Posterior vena cava (tissue), 2 donors: ENCODE measurements at places on chromosomes 11 and 22.

DNA sequence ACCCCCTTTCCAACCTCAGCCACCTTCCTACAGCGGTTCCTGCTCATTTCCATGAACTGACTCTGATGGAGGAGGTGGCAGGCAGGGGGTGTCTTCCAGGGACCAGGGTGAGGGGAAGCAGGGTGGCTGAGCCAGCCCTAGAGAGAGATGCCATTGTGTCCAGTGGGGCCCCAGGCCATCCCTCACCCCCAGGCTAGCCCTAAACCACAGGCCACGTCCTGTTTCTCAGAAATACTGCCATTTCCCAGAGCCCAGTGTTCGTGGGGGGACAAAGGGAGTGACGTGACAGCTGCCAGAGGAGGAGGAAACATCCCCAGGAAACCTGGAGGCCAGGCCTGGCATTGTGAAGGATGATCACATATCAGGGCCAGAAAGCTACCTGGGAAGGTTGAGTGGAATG, 39.5 kb downstream of the CHRDL2 start:
- no peak for DNase-seq

DNA sequence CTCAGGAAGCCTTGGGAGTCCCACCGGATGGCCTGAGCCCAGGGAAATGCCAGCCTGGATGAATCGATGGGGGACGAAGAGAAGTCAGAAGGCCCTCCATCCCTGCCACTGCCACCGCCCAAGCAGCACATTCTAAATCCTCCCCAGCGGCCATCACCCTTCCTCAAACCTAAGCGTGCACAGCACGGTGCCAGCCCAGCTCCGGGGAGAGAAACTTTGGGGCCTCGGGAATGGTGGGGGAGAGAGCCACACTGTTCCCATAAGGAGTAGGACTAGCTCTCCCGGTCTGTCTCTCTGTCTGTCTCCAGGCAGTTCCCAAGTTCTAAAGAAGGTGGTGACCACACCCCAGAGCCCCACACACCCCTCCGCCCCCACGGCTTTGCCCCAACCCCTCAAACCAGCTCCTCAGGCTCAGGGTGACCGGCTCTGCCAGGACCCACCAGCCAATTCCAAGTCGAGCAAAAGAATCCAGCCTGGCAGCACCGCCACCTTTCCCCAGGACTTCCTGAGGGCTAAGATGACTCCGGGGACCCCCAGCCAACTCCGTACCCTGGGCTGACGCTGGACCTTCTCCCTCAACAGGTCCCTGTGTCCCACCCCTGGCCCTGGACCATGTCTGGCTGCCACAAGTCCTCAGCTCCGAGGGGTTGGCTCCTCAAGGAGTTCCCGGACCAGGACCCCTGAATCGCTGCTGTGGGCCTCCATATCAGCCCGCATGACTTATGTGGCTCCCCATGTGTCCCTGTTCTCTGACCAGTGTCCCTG, 2.7 kb downstream of the AHNAK start:
- no peak for DNase-seq

DNA sequence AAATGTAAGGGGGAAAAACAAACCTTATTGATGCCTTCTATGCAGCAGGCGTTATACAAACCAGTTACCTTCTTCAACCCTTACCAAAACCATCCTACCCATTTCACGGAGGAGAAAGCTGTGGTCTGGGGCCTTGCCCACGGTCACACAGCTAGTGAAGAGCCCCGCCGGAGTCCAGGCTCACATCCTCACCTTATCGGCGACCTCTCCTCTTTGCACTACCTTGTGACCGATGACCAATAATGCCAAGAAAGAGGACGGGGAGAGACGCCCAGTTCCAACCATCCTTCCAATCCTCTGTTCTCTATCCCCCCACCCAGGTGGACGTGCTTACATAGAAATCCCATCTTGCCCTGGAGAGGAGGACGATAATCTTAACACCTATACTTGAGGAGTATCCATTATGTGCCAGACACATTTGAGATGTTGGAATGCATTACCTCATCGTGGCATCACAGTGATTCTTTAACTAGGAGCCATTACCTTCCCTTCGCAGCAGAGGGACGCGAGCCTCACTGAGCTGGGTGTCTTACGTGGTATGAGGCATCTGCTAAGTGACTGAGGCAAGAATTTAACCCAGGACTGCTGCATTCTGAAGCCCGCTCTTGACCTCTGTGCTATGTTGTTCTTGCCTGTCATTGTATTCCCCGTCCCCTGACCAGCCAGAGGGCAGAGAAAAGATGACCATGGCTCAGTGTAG, 253.7 kb upstream of the B3GAT1 start:
- DNase-seq, result peak; percentile 23

DNA sequence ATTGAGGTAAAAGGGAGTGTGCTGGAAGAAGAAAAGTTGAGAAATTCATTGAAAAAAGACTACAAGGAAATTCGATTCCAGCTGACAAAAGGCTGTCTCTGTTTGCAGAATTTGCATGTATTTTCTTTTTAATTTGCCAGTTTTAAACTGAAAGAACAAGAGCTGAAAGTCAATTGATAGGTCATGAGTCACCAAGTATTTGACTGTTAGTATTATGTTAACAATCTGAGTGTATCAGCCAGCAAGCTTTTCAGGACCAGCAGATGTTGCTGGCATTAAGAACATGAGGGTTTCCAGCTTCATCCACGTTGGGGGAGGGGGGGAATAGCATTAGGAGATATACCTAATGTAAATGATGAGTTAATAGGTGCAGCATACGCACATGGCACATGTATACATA, 726.7 kb downstream of the METTL15 start:
- DNase-seq, result no peak

DNA sequence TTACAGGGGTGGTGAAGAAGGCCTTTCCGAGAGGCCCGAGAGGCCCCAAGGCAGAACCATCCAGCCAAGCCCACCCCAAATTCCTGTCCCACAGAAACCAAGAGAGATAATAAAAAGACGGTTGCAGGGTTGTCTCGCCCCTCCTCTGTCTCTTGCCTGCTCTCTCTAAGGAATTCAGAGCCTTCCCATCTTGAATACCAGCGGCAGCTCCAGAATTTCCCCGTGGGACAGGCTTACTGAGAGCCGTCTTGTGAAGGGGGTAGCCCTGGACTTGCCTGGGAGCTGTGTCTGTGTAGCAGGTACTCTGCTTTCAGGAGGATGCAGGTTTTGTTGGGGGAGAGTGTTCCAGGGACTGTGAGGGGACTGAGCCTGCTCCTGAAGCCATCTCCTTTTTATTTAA, 9.6 kb upstream of the EIF3D start:
- no peak for DNase-seq

DNA sequence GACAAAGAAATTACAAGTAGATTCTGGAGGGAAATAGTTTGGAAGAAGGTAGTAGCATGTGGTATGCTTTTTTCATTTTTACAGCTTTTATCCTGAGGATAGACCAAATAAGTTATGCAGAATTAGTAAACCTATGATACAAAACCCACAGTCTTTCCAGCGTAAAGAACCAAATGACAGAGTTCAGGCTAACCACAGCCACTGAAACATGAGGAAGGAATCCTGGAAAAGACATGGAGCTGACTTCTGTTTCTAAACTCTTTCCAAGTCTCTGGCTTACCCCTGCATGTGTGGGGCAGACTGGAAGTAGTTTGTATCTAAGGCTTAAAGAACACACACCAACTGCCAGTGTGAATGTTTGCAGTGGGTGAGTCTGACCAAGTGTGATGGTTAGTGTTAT, 258.4 kb upstream of the TENM4 start:
- DNase-seq, result no peak

- DNase-seq, result no peak
These were observed 7.6 kb upstream of the C11orf96 start for GRCh38 chr11:43934601-43935423.

GRCh38 chr11:83709434-83709833, 423.3 kb upstream of the CCDC90B start:
- no peak for DNase-seq

GRCh38 chr11:75689863-75690609, 21.2 kb upstream of the MAP6 start:
- DNase-seq, result no peak

DNA sequence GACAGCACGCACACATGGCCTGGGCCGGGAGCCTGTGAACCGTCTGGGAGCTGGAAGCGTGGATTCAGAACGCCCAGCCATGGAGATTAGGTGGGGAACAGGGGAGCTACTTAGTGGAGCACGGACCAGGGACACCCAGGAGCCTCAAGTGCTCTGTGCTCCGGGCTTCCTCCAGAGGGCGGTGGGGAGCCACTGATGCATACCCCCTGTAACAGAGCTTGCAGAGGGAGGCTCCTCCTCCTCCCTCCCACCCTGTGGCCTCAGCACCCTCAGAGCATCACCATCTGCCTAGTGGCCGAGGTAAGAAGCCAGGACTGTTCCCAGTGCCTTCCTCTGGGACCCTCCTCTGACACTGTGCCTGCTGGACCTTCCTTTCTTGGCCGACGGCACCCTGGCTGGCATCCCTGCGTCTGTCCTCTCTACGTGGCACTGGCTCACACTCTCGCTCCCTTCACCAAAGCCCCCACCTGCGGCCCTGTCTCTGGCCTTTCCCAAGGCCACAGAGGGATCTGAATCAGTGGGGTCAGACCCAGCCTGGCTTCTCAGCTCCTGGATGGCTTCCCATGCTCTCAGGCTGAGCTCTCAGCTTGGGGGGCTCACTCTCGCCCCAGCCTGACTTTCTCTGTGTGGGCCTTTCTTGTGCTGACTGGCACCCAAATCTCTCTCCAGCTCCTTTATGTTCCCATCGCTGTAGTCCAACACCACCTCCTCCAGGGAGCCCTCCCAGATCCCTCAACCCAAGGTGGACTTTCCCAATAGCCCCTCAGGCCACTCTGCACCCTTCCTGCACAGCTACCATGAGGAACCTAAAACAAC, 780.9 kb downstream of the BRD1 start:
- peak; percentile 64 for DNase-seq

GRCh38 chr11:26964339-26964738, 29.6 kb upstream of the FIBIN start:
- no peak for DNase-seq

DNA sequence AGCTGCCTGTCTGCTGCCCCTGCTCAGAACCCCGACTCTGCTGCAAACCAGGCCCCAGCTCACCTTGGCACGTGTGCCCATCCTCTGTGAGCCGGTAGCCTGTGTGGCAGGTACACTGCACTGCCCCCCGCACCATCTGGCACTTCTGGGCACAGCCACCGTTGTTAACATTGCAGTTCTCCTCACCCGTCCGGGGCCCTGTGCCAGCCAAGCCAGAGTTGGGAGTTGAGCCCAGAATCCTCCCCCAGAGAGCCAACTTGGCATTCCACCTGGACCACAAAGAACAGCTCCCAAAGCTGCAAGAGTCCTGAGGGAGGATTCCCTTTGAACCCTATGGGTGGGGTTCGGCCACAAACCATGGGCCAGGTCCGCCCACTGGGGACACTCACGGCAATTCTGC, 22.5 kb downstream of the LRP4 start:
- peak; percentile 51 for DNase-seq

DNA sequence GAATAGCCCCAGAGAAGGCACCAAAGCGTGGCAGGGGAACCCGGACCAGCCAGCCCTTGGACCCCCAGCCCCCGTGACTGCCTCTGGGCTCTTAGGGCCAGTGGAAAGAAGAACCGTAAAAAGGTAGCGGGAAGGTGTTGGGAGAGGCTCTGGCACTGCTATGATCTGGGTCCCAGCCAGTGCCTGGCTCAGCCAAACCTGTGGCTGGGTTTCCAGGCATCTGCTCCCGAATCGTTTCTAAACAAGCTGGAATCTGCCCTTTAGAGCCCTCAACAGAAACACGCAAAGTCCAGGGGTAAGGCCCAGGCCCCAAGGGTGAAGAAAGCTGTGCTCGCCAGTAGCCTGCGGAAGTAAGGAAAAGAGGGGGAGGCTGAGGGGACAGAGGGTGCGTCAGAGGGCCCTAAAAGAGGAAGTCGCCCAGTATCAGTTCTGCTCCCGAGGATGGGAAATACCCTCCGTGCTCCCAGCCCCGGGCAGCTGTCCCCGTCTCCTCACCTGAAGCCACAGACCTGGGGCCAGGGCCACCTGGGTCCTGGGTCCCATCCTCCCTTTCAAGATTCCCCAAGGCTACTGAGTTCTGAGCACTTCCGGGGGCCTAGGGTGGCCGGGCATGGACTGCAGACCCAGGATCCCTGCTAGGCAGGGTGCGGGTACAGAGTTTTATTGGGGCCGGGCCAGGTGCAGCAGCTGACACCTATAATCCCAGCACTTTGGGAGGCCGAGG, 24.7 kb downstream of the IL10RA start:
- peak; percentile 90 for DNase-seq

DNA sequence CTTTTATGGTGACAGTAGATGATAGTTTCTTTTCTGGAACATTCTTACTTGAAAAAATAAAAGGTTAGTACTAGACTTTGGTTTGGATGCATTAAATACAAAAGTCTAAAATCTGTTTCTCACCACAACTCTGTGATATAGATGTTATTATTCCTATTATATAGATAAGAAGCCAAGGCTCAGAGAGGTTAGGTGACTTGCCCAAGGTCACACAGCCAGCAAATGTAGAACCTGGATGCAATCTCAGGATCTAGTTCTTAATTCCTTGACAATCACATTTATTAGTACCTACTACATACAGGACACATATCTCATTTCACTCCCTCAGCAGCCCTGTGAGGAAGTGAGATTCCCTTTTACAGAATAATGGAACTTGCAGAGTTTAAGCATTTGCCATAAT, 26.3 kb upstream of the SMCO4 start:
- no peak for DNase-seq

GRCh38 chr22:17218341-17218740, 894 bp downstream of the ADA2 start:
- no peak for DNase-seq

- no peak for DNase-seq
These were observed 33.2 kb downstream of the TSPAN4 start for GRCh38 chr11:875769-876301.

DNA sequence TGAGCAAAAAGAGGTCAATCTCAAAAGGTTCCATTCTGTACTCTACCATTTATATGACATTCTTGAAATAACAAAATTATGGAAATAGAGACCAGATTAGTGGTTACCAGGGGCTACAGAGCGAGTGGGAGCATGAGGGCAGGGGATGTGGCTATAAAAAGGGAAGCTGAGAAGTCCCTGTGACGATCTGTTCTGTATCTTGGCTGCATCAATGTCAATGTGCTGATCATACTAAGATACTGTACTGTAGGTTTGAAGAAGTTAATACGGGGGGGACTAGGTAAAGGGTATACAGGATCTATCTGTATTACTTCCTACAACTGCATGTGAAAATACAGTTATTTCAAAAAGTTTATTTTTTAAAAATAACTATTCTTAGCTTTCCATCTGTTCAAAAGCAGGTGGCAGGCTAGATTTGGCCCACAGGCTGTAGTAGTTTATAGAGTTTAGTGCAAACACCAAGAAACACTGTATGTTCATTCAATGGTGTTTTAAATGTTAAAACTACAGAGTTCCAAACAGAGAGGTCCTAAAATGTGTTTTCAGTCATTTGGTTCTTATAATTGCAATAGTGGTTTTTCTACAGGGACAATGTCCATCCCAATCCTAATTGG, 78.2 kb downstream of the SMCO4 start:
- no peak for DNase-seq

- DNase-seq, result no peak
These were observed 22.9 kb upstream of the RCE1 start for GRCh38 chr11:66820381-66820780.
